ENCODE measurements at places on chromosomes 13 and 19. TPM values are rescaled to one million over a fixed set of nuclear protein-coding genes. Genes with fewer than 3 reads are reported as not detected.

SOX1 gene
- not detected for total RNA-seq

FPR3 gene
- not detected for total RNA-seq

RASL11A gene
- total RNA-seq = 59.2 TPM

WASF3 gene
- total RNA-seq = 11.2 TPM

Measured in bronchial smooth muscle cell (primary cell).